ENCODE measurements at places on chromosomes 2 and 18.
A peak's percentile ranks its signal among the peaks of the same experiment; 100 is the strongest.

DNA sequence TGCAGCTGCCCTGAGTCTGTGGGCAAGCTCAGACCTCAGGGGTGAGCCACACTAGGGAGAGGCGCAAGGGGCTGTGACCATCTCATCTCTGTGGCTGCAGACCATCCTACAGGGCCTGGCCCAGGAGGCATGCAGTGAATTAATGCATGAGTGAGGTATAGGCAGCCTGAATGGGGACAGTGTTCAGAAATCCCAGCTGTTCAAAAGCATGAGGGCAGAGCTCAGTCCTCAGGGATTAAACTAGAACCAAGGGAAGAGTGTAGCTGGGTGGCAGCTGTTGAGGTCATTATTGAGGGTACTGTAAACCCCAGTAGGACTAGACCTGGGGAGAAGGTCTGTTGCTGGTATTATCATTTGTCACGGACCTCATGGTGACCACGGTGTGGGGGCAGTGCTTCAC lies 17.0 kb downstream of the TMEM177 start:
- no peak for DNase-seq

- peak; percentile 22 for DNase-seq
Measured at GRCh38 chr2:74849228-74849892, 15.4 kb downstream of the HK2 start.

DNA sequence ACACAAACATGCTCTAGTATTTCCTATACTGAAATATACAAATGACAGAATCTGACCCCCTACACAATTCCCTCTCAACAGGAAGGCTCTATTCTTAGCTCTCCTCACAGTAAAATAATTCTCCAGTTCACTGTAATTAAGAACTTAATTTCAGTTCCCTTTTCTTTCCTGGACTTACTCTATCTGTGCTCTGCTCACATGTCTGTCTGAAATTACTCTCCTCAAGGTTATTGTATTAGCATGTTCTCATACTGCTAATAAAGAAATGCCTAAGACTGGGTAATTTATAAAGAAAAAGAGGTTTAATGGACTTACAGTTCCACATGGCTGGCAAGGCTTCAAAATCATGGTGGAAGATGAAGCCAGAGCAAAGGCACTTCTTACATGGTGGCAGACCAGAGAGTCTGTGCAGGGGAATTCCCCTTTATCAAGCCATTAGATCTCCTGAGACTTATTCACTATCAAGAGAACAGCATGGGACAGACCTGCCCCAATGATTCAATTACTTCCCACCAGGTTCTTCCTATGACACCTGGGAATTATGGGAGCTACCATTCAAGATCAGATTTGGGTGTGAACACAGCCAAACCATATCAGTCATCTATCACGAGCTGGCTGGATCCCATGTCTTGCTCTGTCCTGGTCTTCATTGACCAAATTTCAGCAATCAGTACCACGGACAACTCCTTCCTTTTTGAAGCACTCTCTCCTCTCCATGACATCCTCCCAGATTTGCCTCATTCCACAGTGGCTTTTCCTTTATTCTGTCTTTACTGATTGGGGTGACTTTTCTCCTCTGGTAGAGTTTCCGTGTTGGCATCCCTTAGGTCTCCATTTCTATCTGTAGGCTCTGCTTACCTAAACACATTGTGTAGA lies 110.9 kb downstream of the GALR1 start:
- no peak for DNase-seq

DNA sequence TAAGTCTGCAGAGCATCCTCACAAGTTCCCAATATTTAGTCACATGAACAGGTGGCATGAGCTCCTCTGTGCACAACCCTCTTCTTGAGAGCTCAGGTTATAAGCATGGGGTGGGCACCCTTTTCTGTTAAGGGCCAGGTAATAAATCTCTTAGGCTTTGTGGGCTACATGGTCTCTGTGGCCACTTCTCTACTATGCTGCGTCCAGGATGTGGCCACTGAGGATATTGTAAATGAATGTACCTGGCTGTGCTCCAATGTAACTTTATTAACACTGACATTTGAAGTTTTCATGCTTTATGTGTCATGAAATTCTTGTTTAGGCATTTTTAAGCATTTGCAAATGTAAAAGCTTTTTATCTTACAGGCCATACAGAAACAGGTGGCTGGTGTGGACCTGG lies 116.8 kb upstream of the ST6GAL2 start:
- DNase-seq: no peak

DNA sequence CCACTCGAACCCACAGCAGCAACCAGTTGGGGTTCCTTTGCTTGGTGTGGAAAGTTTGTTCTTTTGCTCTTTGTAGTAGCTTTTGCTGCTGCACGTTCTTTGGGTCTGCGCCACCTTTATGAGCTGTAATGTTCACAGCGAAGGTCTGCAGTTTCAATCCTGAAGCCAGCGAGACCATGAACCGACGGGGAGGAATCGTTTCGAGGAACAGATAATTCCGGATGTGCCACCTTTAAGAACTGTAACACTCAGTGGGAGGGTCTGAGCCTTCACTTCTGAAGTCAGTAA lies 14.3 kb downstream of the GPR17 start:
- DNase-seq: no peak

- DNase-seq: no peak
Measured at GRCh38 chr2:97857553-97857952, 138.2 kb downstream of the TMEM131 start.

- no peak for DNase-seq
Measured at GRCh38 chr2:97936199-97936598, 59.5 kb downstream of the TMEM131 start.

GRCh38 chr18:49608366-49609255 lies 46.8 kb downstream of the LIPG start:
- no peak for DNase-seq

DNA sequence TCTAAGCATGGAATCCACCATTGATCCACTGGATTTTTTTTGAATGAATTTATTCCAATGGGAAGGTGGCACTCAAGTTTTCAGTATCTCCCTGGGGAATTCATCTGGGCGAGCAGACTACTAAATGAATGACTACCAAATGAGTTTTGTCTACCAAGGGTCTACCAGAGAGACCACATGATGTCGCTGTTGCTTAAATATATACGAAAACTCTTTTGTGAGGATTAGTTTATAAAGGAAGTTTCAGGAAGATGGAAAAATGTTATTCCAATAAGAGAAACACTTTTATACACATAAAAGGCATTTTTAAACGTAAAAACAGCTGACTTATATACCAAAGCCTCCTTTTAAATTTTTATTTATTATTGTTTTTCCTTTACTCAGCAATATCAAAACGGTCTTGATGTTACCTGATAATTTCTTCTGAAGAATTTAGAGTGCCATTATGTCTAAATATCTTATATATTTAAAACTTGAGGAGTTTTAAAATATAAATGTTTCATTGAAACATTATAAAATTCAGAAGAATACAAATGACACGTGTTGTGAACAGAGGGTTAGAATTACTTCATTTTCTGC lies 139.7 kb downstream of the HRH4 start:
- DNase-seq: no peak

DNA sequence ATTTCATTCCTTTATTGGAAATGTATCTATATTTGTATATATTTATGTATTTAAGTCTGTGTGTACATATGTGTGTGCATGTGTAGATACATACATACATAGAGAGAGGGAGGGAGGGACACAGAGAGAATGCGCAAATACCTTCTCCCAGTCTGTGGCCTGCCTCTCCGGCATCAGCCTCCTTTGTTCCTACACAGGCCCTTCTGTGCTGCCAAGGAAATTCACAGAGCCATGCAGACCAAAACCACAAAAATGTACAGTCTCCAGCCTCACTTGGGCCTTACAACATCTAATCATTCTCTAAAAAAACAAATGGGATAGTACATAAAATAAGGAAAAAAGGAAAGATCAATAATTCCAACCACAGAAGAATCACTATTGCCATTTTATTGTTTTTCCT lies 8.8 kb upstream of the CRACDL start:
- DNase-seq: no peak

GRCh38 chr2:14420851-14421250 lies 211.7 kb upstream of the LRATD1 start:
- DNase-seq: no peak

- no peak for DNase-seq
Measured at GRCh38 chr2:445896-446295, 158.0 kb upstream of the ALKAL2 start.

GRCh38 chr18:13539843-13540476 lies 186.4 kb downstream of the FAM210A start:
- no peak for DNase-seq

GRCh38 chr18:77191071-77191751 lies 58.4 kb upstream of the GALR1 start:
- DNase-seq: no peak

GRCh38 chr2:176508984-176509740 lies 239.9 kb downstream of the MTX2 start:
- no peak for DNase-seq

DNA sequence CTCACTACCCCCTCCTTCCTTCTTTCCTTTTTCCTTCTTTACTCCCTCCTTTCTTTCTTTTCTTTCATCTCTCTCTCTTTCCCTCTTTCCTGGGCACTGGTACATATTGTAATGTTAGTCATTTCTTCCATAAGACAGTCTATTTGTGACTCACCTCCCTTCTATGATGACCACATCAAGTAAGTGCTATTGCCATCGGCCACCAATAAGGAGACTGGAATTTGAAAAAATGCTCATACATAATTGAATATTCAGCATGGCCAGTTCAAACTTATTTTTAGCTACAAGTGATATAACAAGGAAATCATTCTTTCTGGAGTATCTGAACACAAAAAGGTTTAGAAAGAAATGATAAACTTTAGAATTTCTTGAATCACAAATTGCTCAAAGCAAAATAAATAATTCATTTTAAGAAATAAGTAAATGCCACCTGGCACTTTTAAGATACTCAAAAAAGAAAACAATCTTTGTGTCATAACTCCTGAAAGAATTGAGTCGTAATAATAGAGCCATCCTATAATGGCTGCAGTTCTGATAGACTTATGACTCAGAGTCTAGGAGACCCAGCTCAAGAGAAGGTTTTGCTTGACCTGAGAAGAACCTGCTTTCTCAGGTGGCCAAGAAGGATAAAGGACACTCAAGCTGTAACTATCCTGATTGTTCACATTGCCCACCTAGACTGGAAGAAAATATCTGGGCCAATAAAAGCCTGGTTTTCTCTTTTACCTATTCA lies 51.6 kb upstream of the CCBE1 start:
- no peak for DNase-seq

DNA sequence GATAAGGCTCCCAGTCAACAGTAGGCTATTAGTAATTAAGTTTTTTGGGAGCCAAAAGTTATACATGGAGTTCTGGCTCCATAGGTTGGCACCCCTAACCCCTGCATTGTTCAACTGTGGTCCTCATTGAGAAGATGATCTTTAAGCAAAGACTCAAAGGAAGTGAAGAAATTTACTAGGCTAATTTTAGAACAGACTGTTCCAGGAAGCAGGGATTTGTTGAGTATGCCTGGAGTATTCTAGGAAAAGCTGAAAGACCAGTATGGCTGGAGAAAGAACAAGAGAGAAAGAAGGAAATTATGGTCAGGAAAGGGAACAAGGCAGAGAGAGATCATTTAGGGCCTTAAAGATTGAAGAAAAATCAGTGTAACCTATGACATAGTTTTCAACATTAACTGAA lies 125.1 kb downstream of the PMAIP1 start:
- DNase-seq: no peak

DNA sequence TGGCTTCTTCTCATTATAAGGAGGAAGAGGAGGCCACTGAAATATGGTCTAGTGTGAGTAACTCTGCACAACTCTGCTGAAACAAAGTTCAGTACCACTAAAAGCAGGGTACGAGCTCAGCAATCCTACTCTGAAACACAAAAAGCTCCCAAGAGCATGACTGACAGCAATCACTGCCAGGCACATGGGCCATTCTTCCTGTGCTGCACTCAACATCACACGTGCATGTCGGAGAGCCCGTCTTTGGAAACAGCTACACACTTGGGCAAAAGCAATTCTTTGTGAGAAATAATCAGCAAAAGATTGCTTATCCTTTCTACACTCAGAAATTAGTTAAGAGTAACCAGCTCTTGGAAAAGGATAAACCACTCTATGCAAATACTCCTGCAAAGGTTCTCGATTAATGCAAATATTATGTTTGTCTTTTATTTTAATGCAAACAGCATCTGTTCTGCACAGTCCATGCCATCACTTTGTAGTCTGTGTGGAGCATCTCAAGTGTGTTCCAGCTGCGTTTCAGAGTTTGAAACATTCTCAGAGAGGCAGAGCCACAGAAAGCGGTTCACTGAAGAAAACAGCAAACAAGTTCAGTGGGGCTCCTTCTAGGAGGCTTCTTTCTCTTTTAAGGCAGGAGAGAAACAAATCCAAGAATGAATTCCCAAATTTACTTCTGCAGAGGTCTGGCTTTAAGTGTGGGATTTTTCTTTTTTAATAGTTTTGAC lies 145.0 kb downstream of the HDAC4 start:
- DNase-seq: no peak

GRCh38 chr2:38945372-38945771 lies 55.7 kb downstream of the ARHGEF33 start:
- DNase-seq: no peak

DNA sequence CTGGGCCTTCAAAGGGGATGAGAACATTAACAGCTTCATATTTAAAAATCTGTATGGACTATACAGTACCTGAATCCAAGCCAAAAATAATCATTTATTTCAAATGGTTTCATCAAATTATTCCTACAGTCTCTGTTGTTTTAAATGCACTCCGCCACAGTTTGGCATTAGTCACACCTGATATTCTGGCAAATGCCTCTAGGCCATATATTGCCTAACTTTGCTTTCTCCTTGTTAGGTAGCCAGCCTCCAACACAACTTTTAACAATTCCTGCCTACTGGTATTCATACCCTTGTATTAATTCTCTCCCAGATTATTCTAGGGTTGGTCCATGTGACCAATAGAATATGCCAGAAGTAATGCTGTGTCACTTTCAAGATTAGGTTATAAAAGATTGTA lies 146.6 kb upstream of the FANCL start:
- DNase-seq: no peak

GRCh38 chr2:219225350-219225749 lies 4.1 kb downstream of the ATG9A start:
- DNase-seq: no peak

DNA sequence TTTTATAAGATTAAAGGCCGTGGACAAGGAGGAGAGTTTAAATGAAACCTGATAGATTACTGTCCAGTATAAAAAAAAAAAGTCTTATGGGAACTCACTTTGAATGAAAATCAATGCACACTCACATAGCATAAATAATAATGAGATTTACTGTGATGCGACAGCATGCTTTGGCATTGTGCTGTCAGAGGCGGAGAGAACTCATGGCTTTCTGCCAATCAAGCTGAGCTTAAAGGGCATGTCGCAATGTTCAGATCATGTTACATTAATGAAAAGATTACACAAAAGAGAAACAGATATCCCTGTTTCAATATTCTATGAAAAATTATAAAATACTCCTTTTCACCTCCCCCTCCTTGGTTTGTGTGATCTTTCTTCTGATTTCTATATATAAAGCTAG lies 310.8 kb downstream of the ERBB4 start:
- DNase-seq: no peak

DNA sequence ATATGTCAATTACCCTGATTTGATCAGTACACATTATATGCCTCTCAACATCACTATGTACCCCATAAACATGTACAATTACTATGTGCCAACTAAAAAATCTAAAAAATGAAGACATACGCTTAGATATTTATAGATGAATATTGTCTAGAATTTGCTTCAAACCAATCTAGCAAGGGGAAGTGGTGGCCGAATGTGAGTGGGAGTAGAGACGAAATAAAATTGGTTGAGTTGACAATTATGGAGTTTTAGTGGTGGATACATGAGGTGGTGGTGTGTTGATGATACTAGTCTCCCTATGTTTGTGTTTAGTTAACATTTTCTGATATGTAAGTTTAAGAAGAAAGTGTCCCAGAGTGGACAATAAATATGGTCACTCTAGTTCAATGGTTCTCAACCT lies 49.0 kb downstream of the SDC1 start:
- DNase-seq: no peak

Measured in stimulated activated CD4-positive, alpha-beta T cell treated with anti-CD3 and anti-CD28 coated beads, Interleukin-2, amount 100 ng/mL, for 4 hours (primary cell).